ENCODE measurements at places on chromosomes 5 and 9. TPM values are rescaled to one million over a fixed set of nuclear protein-coding genes. Genes with fewer than 3 reads are reported as not detected.

GRCh38 chr5:9654886-9655285 is 24.7 kb upstream of the TAS2R1 start:
- DNase-seq = no peak

- DNase-seq = no peak
Measured at GRCh38 chr5:88890070-88890781, 7.2 kb upstream of the MEF2C start.

- no peak for DNase-seq
Measured at GRCh38 chr5:180545248-180545647, 46.1 kb downstream of the SCGB3A1 start.

GRCh38 chr5:13354611-13355010 is 589.9 kb downstream of the DNAH5 start:
- DNase-seq = no peak

DNA sequence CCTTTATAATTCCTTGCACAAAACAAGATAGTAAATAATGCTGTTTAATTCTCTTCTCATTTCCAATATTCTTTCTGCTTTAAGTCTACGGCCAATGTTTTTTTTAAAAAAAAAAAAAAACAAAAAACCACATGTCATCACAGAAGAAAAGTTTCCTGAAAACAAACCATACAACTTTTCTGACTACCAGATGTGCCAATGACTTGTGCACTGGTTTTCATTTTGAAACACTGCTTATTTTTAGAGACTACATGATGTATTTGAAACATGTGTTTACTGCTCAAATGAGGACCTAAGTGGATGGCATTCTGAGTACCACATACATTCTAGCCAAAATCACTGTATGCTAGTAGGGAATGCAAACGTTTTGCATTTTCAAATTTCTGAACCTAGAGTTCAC is 167.9 kb downstream of the GLIS3 start:
- DNase-seq = no peak

GRCh38 chr5:18117968-18118367 is 483.7 kb downstream of the TAF11L14 start:
- DNase-seq = no peak

- no peak for DNase-seq
Measured at GRCh38 chr9:136610426-136610825, 52.3 kb upstream of the EGFL7 start.

- no peak for DNase-seq
Measured at GRCh38 chr5:111639912-111640311, 117.1 kb downstream of the NREP start.

DNA sequence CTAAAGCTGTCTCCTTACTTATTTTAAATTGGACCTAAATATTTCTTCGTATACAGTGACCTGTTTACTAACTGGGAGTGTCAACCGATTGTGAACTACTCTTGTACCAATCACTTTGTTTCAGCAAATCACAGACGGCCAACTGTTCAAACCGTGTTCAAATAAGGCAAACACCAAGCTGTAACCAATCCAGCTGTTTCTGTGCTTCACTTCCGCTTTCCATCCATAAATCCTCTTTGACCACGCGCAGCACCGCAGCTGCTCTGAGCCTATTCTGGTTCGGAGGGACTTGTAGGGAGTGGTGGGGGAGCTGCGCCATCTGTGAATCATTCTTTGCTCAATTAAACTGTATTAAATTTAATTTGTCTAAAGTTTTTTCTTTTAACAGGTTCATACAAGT is 4.8 kb upstream of the FAM240B start:
- DNase-seq = no peak

- DNase-seq = no peak
Measured at GRCh38 chr9:126149661-126150060, 177.0 kb upstream of the MVB12B start.

- no peak for DNase-seq
Measured at GRCh38 chr9:110298043-110298605, 39.5 kb downstream of the TXNDC8 start.

DNA sequence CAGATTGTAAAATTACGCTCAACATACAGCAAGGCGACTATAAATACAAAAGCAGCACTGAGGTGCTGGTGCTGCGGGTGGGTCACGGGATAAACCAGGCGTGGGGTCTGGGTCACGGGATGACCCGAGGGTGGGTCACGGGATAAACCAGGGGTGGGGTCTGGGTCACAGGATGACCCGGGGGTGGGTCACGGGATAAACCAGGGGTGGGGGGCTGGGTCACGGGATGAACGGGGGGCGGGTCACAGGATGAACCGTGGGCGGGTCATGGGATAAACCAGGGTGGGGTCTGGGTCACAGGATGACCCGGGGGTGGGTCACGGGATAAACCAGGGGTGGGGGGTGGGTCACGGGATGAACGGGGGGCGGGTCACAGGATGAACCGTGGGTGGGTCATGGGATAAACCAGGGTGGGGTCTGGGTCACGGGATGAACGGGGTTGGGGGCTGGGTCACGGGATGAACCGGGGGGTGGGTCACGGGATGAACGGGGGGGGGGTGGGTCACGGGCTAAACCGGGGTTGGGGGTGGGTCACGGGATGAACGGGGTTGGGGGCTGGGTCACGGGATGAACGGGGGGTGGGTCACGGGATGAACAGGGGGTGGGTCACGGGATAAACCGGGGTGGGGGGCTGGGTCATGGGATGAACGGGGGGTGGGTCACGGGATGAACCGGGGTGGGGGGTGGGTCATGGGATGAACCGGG is 30.2 kb upstream of the SLC9A3 start:
- DNase-seq = no peak

DNA sequence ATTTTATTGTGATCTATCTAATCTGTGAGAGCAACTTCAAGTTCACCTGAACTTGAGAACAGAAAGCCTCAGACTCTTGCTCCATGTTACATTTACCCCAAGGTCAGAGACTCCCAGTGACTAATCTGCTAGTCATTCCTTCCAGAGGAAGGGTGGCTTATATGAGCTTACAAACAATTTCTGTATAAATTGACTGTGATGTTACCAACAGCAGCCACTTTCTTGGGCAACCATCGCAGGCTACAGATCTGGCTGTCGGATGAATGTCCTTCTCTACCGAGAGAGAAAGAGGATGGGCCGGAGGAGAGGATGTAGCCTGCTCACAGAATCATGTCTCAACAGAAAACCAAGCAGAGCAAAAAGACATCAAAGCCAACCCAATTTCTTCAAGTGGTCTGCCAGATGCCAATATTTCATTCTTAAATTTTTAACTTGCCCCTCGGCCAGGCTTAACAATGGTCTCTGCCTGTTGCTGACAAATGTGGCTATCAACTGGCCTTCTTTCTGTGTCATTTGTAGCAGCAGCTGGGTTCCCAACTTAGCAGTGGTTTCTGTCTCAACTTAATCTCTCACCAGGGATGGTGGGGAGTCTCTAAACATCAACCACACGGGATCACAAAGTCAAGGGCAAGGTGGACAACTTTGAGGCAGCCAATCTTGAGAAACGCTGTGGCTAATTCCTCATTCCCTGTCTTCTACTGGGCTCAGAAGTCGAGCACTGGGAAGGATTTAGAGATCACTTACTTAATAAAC is 81.3 kb downstream of the RAPGEF1 start:
- no peak for DNase-seq

- DNase-seq = no peak
Measured at GRCh38 chr5:163894645-163895044, 389.2 kb downstream of the MAT2B start.

DNA sequence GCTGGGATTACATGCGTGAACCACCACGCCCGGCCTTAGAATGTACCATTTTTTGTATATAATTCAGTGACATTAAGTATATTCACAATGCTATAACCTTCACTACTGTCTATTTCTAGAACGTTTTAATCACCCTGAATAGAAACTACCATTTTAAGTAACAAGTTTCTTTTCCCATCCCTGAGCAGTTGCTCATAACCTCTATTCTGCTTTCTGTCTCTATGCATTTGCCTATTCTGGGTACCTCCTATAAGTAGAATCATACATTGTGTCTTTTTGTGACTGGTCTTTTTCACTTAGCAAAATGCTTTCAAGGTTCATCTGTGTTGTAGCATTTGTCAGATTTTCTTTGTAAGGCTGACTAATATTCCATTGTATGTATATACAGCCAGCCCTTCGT is 39.9 kb downstream of the DDX46 start:
- no peak for DNase-seq

GRCh38 chr9:108282872-108283271 is 572.9 kb downstream of the ACTL7B start:
- no peak for DNase-seq

DNA sequence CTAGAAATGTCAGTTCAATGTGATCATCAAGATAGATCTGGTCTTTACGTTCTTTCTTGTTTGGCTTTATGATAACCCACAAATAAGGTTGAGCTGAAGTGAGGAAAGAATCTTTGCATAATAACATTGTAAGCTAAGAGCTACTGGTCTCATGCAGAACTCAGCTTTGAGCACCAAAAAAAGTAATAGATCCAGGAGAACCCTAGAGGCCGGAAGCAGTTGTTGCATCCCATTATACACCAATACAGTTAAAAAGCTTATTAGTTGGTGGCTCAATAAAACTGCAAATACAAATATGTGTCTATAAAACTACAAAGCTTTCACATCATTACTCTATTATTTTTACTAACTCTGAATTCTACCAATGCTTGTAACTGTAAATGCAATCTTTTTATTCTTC is 85.5 kb upstream of the NUDT12 start:
- DNase-seq = no peak

DNA sequence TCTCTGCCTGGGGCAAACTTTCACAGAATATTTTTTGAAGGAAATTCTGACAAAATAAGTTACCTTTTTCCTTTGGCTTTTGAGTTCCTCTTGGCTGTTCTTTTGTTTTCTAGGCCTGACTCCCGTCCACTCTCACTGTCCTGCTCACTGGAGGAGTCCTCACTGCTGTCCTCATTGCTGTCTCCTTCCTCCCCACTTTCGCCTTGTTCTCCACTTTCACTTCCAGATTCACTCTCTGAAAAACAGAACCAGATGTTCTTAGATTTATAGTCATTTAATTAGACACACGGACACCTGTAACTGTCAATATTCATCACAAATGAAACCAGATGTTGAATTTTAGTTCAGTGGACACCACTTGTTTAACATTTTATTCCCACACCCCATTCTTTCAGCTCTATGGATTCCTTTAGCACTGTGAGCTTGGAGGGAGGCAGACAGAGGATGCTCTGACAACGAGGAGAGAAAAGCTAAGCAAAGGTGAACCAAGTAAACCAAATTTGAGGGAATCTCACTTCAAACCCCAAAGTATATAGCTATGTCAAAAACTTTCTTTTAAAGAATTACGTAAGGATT is 180.7 kb downstream of the AP3B1 start:
- no peak for DNase-seq

Gene DRD1
- total RNA-seq = 0.15 TPM

Gene IRX2
- not detected for total RNA-seq

Gene CNTNAP3
- total RNA-seq = 1.9 TPM

Measured in ovary (tissue), 10 donors.